ENCODE measurements at places on chromosomes 16 and 17.

DNA sequence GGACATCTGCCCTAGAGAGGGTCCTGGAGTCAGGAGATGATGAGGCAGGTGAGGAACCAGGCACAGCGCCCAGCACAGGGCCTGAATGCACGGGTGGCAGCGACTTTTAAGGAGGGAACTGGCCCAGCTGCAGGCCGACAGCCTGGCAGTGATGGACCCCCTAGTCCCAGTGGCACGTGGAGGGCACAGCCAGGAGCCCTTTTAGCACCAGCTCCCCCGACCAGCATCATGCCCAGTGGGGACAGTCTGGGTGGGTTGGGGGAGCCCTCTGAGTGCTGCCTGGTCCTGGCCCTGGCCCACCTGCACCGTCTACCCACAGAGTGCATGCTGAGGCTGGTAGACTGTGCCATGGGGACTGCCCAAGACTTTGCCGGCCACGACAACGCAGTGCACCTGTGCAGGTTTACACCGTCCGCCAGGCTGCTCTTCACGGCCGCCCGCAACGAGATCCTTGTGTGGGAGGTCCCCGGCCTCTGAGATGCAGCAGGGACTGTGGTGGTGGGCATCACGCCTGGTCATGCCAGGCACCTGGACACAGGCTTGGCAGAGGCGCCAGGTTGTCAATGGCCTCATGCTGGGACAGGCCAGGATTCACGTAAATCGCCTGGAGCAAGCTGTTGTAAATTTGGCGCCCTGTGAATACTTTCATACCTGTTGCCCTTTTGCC, 686 bp upstream of the RHOT2 start:
- DNase-seq = no peak

GRCh38 chr17:46056800-46057304, 57.8 kb downstream of the STH start:
- DNase-seq = no peak

- no peak for DNase-seq
Observed at GRCh38 chr17:75086496-75087181, 1.1 kb upstream of the SLC16A5 start.

- DNase-seq = no peak
Observed at GRCh38 chr16:75116081-75116910, at the start of gene LDHD. LDHD (minus strand) TSS chr16:75116780; CDS start chr16:75116720, 60 bp downstream.

Data from suprapubic skin (tissue), 4 donors.